ENCODE measurements at places on chromosomes 7 and 10.

GRCh38 chr7:138030679-138031351 lies 28.9 kb upstream of the CREB3L2 start:
- DNase-seq = no peak

DNA sequence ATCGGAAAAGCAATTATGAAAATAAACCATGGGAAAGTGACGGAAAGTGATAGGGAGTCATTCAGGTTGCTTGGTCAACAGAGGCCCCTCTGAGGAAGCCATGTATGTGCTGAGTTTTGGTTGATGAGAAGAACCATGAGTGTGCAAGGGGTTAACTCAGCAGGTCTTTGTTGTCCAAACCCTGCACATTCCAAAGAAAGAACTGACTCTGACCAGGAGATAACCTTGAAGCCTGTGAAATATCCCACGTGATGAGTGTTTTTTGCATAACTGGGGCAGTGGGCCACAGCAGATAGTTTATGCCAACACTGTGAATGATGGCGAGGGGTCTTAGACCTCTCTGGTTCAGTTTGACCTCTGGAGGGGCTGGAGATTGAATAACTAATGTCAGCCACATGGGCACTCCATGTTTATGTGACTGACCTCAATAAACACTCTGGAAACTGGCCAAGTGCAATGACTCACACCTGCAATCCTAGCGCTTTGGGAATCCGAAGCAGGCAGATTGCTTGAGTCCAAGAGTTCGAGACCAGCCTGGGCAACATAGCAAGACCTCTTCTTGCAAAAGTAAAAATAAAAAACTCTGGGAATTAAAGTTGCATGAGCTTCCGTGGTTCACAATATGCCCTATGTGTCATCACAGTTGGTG lies 154.0 kb upstream of the FOXK1 start:
- no peak for DNase-seq

DNA sequence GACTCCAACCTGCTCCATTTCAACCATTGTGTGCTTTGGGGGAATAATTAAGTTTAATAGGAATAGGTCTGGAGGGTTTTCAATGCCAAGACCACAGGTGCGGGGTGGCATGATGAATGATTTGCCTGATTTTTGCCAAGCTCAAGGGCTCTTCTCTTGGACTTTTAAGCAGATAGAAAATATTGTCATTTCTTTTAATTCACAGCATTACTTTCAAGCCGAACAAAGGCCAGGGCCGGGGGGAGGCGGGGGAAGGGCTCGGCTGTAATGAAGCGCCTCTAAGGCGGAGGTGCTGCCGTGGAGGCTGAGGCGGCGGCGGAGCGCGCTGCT lies 6.5 kb downstream of the PTF1A start:
- no peak for DNase-seq

DNA sequence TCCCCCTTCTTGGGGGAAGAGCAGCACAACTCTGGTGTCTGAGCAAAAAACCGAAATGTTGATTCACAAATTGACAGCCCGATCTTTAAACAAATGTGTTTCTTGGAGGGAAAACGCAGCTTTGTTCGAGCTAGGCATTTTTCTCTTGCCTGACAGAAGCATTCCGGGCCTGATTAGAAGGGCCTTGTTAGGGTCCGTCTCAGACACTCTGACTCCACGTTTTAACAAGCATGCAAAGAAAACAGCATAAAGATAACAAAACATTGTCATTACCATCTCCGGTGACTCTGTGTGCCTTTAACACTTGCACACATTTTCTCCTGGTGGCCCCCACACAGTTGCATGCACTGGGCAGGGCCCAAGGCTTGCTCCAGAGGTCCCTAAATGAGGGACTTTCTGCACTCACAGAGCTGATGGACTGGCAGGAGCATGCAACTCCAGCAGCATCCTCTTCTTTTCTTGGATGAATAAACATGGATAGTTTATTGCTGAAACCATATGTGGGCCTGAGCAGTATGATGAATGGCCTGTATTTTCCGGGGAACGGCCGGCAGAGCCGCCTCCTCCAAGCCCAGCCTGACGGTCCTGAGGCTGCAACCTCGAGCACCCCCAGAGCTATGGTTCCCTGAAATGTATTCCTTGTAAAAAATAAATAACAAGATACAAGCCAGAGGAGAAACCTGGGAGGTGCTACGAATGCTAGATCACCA lies 50.9 kb downstream of the EBF3 start:
- DNase-seq = no peak

DNA sequence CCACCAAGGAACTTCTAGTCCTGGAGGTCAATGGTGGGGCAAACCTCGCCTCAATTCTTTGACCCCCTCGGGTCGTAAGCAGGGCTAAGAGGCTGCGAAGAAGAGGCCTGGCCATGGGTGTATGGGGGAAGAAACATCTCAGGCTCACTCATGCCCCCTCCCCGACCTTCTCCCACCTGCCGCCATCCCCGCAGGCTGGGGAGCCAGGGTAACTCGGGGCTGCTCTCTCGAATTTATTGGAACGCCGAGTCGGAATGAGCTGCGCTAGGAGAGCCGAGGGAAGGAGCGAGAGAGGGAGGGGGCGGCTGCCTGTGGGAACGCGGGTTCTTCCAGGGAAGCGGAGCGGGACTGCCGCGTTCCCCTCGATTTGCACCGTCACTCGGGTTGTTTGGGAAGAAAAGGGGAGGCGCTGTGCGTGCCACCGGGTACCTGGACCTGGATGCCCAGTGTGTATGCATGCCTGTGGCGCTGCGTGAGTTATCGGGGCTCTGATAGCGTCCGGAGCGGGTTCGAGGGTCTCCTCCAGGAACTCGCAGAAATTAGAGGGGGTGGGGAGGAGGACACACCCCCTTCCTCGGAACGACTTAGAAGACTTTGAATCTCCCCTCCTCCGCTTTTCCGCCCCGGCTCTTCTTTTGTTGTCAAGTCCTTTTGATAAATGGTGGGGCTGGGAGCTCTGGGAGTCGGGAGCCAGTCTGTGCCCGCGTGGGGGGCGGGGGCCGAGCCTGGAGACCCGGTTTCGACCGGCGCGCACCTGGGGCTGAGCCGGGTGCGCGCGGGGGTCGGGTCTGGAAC lies 1.8 kb upstream of the ZNF503 start:
- DNase-seq = no peak

- DNase-seq = no peak
Measured at GRCh38 chr10:96756111-96756903, 36.0 kb upstream of the PIK3AP1 start.

DNA sequence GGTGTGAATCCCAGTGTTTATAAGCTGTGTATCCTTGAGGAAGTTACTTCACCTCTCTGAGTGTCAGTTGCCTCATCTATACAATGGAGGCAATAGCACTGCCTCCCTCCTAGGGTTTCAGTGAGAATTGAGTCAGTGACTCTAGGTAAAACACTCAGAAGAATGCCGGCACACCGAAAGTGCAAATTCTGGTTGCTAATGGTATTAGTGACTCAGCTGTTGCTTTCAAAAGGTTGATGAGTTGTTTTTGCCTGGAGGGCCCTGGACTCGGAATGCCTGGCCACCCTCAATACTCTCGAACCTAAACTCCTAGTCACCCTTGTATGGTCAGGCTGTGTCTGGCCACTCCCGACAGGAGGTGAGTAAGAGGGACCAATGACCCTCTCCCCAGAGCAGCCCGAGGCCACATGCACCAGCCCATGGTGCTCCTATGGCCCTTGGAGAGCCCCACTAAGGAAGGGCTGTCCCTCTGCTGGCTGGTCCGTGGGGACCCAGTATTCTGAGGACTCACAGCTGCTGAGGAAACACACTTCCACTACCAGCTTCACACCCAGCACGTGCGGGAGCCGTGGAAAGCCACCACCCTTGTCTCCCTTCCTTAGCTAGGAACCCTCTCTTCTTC lies 60.2 kb downstream of the CALML3 start:
- no peak for DNase-seq

DNA sequence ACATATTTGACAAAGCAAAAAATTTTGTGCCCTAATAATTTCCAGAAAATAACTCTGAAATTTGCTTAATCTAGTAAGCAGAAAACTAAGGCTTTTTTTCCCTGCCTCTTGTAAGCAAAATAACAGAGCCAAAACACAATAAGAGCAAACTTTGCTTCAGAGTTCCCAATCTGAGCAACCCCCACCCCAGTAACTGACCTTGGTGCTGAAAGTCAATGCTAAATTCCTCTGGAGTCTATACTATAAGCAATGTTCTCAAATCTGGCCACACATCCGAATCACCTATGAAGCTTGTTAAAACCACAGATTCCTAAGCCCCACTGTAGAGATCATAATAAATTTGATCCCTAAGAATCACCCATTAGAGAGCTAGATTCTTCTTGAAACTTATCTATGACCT lies 150.5 kb downstream of the ELAPOR2 start:
- no peak for DNase-seq

DNA sequence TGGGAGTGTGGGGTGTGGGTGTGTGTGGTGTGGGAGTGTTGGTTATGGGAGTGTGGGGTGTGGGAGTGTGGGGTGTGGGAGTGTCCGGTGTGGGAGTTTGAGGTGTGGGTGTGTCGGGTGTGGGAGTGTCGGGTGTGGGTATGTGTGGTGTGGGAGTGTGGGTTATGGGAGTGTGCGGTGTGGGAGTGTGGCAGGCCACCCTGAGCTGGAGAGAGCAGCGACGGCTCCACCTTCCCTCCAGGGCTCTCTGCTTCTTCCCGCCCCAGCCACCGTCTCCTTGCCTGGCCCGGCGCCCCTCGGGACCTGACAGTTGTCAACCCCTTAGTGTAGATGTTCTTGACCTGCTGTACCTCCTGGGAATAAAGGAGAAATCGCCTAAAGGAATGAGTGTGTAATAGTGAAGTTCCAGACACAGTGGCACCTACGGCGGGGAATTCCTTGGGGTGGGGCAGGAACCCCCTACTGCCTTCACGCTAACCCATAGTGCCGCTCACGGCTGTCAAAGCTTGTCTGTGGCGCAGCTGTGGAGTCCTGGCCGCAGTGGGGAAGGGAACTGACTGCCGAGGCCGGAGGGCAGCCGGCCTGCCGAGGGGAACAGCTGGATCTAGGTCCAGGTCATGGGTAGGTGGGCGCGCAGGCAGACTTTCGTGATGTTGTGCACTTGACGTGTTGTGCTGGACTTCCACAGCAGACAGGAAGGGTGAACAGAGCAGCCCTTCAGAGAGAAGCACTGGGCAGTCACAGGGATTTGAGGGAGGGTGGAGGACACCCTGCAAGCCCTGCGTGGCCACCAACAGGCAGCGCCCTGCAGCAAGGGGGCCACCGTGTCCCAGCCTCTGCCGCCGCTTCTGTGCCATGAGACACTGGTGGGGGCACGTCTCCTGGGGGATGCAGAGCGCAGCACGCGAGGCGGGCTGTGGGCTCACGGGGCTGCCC lies 49.0 kb upstream of the EN2 start:
- DNase-seq = no peak

GRCh38 chr7:16026253-16027020 lies 340.0 kb upstream of the MEOX2 start:
- no peak for DNase-seq

DNA sequence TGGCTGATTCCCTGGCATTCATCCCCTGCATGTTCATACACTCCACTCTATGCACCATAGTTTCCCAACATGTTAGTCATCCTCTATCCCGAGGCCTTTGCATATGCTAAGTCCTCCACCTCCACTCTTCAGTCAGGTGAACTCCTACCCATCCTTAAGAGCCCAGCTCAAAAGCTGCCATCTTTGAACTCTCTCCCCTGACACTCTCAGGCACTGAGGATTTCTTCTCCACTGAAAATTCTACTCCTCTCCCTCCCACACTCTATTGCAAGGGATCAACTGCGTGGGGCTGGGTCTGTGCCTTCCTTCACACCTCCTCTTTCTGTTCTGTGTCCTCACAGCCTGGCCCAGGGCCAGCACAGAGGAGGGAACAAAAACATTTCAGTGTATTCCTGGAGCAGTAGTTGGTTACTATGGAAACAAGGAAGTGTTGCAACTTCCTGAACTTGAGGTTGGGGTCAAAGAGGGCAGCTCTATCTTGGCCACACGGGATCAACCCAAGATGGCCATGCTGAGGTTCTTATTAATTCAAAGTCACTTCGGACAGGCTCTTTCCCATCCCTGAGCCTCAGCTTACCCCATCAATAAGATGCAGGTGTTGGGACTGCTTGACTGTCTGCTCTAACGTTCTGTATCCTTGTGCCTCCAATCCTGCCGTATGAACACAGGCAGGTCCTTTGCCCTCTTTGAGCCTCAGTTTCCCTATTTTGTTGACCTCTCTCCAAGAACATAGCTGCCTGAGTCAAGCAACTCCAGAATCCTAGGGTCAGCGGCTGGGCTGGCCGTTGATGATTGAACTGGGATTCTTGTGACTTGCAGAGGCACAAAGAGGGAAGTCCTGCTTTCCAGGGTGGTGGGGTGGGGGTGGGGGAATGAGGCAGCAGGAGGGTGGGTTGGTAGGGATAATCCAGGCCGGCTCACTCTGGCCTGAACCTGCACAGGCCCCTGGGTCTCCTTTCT lies 15.5 kb downstream of the ZMIZ1 start:
- DNase-seq = no peak

GRCh38 chr10:16847644-16848043 lies 30.4 kb upstream of the RSU1 start:
- no peak for DNase-seq

DNA sequence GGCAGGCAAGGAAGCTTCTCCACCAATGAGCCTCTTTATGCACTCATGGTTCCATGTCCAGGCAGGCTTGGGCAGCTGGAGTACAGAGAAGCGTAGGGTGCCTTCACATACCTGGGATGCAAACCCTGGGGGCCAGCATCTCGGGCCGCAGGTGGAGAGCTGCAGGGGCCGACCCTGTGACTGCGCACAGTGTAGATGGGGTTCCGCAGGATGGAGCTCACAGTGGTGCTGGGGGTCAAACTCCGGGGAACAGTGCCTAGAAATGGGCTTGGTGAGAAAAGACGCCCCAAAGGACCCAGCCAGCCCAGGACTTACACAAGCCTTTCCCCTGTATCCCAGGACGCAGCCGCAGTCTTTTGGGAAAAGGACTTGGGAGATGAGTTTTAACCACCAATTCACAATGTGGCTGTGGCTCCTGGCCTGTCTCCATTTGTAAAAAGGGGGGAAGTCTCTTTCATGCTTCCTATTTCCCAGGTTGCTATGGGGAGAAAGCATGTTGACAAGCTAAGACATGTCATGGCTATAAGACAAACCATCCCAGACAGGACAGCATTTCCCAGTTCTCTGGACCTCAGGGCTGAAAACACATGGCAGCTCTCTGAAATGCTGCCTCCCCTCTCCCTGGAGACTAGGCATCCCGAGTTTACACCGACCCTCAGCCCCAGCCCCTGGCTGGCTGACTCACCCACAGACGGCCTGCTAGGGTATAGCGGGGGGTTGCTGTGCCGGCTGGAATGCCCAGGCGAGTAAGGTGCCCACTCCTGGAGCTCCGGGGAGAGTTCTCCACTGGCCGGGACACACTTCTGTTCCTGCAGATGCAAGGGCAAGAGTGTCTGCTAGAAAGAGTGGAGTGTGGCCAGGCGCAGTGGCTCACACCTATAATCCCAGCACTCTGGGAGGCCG lies 107.1 kb downstream of the DLG5 start:
- no peak for DNase-seq

- no peak for DNase-seq
Measured at GRCh38 chr10:43190775-43191174, 52.5 kb downstream of the CSGALNACT2 start.
